ENCODE measurements at places on chromosomes 7 and 10. TPM values are rescaled to one million over a fixed set of nuclear protein-coding genes. Genes with fewer than 3 reads are reported as not detected.

The ITPRID1 gene
- total RNA-seq = 1.2 TPM

The PON1 gene
- total RNA-seq = 0.90 TPM

- H3K4me1 ChIP-seq = no peaks in the 10 kb centered on the region
- no peak overlapping the region for H3K4me3 ChIP-seq
- no peak overlapping the region for H3K27ac ChIP-seq
- no peak for DNase-seq
- H3K36me3 ChIP-seq = no peaks in the 10 kb centered on the region
- no peaks in the 10 kb centered on the region for H3K27me3 ChIP-seq
Observed at GRCh38 chr10:78433076-78433595, 399.5 kb downstream of the RPS24 start.

DNA sequence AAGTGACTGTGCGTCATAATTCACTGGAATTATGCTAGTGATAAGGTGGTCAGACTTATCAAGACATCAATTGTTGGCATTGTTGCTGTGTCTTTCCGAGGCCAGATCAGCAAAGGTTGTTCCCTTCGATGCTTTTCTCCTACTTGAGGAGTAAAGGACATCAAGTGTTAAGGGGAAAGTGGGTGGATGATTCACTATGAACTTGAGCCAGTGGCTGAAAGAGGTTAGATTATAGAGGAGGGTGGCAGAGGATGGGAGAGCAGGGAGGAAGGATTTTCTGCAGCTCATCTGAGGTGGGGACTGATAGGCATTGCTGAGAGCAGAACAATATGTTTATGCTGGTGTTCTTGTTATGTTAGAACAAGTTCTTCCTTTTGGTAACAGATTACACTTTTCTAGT is 131.4 kb upstream of the AGR3 start:
- no peak overlapping the region for H3K4me3 ChIP-seq
- no peak overlapping the region for H3K27ac ChIP-seq
- H3K36me3 ChIP-seq = no peaks in the 10 kb centered on the region
- DNase-seq = no peak
- no peaks in the 10 kb centered on the region for H3K27me3 ChIP-seq

Data from H9 (cell line).